ENCODE measurements at places on chromosomes 4 and X.

- DNase-seq, result no peak
Observed at GRCh38 chr4:52407545-52407944, 251.6 kb downstream of the USP46 start.

DNA sequence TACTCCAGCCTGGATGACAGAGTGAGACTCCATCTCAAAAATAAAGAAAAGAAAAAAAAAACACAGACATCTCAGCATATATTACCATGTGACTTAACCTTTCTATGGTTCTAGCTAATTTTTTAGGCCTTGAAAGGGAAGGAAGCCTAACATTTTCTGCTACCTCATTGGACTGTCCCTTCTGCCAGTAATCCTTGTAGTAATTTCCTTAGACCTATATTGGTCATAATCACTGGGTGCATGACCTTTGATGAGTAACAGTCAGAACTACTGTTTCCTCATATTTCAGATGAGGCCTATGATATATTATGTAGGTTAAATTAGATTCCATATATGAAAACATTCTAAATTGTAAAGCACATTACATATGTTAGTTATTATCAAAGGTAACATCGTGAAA lies 9.6 kb downstream of the XIAP start:
- DNase-seq, result no peak

- no peak for DNase-seq
Observed at GRCh38 chrX:50609796-50610195, 139.2 kb upstream of the DGKK start.

GRCh38 chr4:137748616-137749015 lies 216.3 kb upstream of the PCDH18 start:
- no peak for DNase-seq

DNA sequence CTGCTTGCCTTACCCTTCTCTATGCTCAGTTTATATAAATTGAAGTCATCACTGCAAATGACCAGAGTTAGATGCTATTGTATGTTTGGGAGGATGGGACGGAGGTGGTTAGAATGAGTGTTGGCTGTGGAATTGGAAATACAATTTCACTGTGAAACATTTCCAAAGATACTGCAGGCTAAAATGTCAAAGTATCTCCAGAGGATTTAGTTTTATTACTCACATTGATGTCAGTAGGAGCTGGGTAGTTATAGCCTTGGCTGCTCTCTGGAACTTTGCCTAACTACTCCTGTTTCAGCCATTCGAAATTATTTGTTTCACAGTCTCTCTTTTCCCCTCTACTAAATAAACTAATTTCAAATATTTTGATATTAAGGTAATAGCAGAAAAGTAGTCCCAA lies 92.6 kb upstream of the PPP3CA start:
- DNase-seq, result no peak

- no peak for DNase-seq
Observed at GRCh38 chr4:134650461-134650860, 448.9 kb upstream of the PABPC4L start.

GRCh38 chr4:128525992-128526630 lies 238.5 kb upstream of the PGRMC2 start:
- DNase-seq, result no peak

- no peak for DNase-seq
Observed at GRCh38 chrX:49029876-49030275, 13.3 kb downstream of the TFE3 start.

DNA sequence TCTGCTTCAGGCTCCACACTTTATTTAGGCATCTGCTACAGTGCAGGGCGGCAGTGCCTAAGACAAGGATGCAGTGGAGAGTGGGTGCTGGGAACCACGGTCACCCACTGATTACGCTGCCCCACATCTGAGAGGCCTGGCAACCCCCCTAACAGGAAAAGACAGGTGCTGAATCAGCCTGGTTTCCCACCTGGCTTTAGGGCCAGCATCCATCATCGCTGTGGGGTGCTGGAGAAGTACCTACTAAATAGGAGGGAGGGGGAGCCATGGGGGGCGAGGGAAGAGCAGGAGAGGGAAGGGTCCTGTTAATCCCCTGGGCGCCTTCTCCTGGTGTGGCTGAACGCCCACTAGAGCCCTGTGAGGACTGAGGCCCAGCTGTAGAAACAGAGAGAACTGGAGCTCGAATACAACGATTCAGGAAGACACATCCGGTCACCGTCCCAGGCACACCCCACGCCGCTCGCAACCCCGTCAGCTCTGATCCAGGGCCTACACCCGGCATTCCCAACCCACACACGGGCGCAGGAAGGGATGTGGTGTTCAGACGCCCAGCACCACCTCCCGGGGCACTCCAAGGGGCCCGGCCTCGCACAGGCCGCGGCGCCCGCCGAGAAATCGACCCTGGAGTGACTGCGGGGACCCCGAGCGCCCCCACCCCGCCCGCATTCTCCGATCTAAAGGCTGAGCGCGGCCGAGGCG lies 554 bp downstream of the DCTD start:
- DNase-seq, result peak; percentile 9

GRCh38 chr4:126375462-126376054 lies 1060.8 kb downstream of the FAT4 start:
- DNase-seq, result no peak

GRCh38 chrX:9466124-9466495 lies 1.3 kb downstream of the TBL1X start:
- no peak for DNase-seq

DNA sequence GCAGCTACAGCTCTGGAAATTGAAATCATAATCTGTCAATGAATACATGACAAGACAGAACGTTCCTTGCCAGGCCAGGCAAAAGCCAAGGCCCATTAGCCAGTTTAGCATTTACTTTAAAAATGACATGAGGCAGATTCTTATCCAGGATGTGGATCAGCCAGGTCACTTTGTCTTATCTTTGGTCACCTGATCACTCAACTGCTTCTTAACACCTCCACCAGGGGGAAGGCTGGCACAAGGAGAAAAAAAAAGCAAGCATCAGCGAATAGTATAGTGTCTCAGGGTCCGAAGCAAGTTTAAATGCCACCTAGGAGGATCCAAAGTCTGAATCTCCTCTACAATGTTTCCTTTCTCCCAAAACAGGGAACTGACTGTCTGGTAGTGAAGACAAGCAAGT lies 18.8 kb downstream of the ATP1B4 start:
- DNase-seq, result no peak

DNA sequence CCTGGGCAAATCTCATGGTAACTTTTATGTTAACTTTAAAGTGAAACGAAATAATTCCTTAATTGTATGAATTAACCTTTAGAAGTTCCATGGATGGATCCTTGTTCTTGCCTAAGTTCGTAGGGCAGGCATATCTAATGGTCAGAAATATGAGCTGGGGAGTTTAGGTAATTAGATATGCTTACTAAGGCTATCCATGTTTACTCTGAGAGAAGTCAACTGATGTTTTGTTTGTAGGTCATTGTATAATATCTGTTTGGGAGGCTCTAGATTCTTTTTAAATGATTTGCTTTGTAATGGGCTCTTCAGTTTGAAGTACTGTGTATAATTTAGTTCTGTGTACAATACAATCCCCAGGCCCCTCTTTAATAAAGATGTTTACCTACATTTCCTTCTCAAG lies 117.0 kb downstream of the DCK start:
- no peak for DNase-seq

DNA sequence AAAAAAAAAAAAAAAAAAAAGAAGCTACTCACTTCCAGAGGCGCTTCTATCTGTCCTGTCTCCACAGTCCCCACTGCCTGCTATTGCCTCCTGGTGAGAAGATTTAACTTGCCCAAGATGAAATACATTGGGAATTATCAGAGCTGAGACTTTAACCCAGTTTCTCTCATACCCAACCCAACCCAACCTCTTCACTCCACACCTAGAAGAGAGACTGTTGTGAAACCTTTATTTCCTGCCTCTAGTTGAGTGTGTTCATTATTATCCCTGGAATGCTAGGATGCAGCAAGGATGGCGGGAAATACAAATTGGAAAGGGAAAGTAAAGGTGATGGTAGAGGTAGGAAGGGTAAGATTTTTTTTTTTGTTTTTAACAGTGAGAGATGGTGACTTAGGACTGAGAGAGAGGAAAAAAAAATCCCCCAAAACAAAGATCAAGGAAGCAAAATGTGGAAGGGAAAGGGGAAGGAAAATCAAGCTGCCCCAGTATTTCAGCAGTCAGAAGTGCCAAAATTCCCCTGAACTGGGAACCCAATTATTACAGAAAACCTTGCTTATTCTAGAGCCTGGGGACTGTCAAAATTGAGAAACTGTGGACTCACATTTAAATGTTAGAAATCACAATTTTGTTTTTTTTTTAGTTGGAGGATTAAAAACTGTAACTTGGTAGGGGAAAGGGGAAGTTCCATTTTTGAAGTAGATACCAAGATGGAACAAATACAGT lies 253.0 kb downstream of the PTTG2 start:
- no peak for DNase-seq

DNA sequence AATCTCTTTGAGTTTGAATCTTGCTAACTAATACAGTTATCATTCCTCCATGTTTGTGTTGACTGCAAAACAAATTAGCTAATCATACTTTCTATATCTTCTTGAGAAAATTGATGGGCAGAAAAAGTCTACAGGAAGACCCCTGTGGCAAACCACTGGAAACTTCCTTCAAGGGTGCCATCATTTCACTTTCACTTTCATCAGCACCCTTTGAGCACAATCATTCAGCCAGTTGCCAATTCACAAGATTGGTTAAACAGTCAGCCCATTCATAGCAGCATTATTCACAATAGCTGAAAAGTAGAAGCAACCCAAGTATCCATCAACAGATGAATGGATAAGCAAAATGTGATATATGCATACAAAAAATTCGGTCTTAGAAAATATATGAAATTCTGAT lies 101.5 kb downstream of the CCDC160 start:
- no peak for DNase-seq

DNA sequence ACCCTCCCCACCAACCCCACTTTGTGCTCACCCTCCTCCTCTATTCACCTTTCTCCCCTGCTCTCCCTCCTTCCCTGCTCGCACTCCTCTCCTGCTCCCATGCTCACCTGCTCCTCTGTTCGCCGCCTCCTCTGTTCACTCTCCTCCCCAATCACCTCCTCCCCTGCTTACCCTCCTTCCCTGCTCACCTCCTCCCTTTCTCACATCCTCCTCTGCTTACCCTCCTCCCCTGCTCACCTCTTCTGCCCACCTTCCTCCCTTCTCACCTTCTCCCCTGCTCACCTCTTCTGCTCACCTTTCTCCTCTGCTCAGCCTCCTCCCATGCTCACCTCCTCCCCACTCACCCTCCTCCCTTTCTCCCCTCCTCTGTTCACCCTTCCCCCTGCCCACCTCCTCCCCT lies 357.2 kb downstream of the UNC5C start:
- DNase-seq, result no peak

DNA sequence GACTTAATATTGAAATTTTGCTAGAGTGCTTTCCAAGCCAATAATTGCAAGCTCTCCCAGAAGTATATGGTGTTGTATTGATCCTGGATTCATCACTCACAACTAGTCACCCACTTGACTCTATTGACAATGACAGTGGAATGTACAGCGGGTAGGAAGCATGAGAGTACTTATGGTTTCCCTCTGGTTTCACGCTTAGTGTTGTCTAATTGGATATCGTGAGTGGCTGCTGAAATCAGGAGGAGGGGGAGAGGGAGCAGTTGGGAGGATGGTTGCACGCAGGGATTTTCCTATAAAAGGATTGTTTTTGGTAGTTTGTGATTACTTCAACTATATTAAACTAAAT lies 1819.5 kb upstream of the TENM3 start:
- DNase-seq, result no peak

- DNase-seq, result no peak
Observed at GRCh38 chrX:23497919-23498318, 163.3 kb downstream of the PTCHD1 start.

Measured in SW 1271 (cell line).